ENCODE measurements at places on chromosomes 5 and 9.

GRCh38 chr5:58458141-58458742 is 1.6 kb downstream of the PLK2 start:
- H3K27me3 ChIP-seq = peaks cover 22% of the 10 kb centered on the region
- H3K27ac ChIP-seq = no peak overlapping the region
- H3K4me1 ChIP-seq = peaks cover 22% of the 10 kb centered on the region
- H3K4me3 ChIP-seq = peak overlapping the region; percentile 74
- no peaks in the 10 kb centered on the region for H3K36me3 ChIP-seq

DNA sequence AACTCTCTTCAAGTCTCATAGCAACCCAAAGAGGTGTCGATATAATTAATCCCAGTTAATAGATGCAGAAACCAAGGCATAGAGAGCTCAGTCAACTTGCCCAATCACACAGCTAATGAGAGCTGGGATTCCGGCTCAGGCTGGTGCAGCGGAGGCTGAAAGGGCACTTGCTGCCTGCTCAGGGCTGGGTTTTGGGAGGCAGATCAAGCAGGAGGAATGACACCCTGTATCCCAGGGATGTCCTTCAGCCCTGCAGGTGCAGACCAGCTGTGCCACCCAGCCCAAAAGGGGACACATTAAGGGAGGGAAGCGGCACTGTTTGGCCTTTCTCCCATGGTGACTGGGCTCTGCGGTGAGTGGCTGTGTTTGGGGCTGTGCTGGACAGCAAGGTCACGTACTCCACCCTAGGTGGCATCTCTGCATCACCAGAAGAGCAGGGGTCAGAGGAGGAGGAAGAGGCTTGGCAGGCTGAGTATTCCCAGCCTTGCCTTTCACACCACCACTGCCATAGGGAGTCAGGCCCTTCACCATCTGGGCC is 124.1 kb downstream of the MVB12B start:
- no peaks in the 10 kb centered on the region for H3K36me3 ChIP-seq
- no peak for DNase-seq
- no peaks in the 10 kb centered on the region for H3K4me1 ChIP-seq
- H3K27me3 ChIP-seq = peaks cover 45% of the 10 kb centered on the region

DNA sequence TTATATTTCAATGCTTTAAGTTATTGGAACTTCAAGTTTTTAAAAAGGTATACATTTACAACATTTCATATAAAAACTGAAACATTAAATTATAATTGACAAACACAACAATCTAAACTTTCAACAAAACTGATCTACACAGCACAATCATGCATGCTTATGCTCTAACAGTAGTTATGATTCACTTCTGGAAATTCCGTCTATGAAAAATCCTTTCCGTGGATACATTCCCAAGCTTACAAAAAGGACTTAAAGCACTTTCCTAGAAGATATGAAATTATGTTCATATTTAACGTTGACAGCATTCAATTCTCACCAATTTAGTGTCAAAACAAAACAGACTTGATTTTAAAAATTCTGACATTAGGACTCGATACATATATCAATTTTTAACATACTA is 3.7 kb downstream of the HNRNPH1 start:
- peaks cover 5% of the 10 kb centered on the region for H3K27me3 ChIP-seq
- DNase-seq = no peak
- H3K36me3 ChIP-seq = peaks cover 79% of the 10 kb centered on the region
- peaks cover 52% of the 10 kb centered on the region for H3K4me1 ChIP-seq
- H3K4me3 ChIP-seq = peak overlapping the region; percentile 90

- no peak overlapping the region for H3K27ac ChIP-seq
- H3K4me1 ChIP-seq = no peaks in the 10 kb centered on the region
- H3K27me3 ChIP-seq = no peaks in the 10 kb centered on the region
- no peaks in the 10 kb centered on the region for H3K36me3 ChIP-seq
- no peak for DNase-seq
- H3K4me3 ChIP-seq = no peak overlapping the region
Observed at GRCh38 chr9:135588886-135589595, 27.5 kb downstream of the PAEP start.

DNA sequence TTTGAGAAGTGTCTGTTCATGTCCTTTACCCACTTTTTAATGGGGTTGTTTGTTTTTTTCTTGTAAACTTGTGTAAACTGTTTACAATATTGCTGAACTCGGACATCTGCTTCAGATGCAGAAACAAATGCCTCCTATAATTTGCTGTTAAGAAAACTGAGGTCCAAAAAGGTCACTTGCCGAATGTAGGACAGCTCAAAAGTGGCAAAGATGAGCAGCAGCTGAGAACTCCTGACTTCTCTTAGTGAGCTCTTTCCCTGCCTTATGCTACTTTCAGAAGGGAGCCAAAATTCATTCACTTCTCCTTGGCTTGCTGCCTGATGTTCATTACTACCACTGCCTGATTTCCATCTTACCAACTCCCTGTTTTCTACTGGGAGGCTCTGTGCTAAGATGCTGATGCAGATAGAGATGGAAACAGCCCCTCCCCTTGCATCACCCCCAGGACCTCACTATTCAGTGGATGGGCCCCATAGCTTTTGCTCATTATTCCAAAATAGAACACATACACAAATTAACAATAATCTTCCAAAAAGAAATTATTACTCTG is 60.1 kb downstream of the SEMA6A start:
- H3K36me3 ChIP-seq = no peaks in the 10 kb centered on the region
- peaks cover under 1% of the 10 kb centered on the region for H3K27me3 ChIP-seq
- H3K4me1 ChIP-seq = no peaks in the 10 kb centered on the region
- no peak overlapping the region for H3K4me3 ChIP-seq

DNA sequence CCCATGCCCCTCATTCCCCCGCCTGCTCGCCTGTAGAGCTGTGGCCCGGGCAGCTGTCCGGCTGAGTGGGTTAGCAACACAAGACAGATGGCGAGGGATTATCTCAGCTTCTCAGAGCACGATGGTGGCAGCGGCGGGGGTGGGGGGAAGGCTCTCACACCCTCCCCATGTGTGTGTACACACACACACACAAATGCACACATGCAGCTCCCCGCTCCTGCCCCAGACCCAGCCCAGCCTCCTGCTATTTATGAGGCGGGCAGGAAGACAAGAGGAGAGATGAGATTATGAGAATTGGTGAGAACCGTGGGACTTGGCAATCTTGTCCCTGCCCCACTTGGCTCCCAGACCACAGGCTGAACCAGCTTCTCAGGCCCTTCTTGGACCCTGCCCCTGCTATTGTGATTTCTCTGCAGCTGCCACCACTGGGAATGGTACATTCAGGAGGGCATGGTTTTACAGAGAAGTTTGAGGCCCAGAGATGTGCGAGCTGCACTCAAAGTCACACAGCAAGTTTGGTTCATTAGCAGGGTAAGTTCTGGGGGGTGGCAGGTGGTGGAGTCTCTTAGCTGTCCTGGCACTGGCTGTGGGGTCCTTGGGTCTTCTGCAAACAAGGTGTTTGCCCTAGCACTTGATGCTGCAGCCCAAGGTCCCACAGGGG is 51.0 kb upstream of the PSD2 start:
- no peak for DNase-seq
- no peak overlapping the region for H3K27ac ChIP-seq
- peaks cover 11% of the 10 kb centered on the region for H3K4me1 ChIP-seq

DNA sequence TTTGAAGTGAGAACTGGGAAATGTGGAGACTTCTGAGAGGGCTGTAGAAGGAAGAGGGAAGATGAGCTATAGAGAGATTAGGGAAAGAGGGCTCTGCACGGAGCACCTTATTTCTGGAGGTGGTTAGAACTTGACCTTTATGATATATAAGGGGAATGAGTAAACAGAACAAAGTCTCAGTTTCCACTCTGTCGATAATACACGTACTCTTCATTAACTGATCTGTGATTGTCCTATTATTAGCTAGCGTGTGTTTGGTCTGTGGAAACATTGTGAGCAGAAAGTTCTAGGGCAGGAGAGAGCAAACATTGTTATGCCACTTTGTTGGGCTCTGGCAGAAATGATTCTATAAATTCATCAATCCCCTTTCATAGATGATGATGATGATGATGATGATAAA is 118.5 kb downstream of the UGCG start:
- H3K36me3 ChIP-seq = no peaks in the 10 kb centered on the region
- no peak overlapping the region for H3K4me3 ChIP-seq
- H3K27me3 ChIP-seq = peaks cover 21% of the 10 kb centered on the region
- H3K27ac ChIP-seq = no peak overlapping the region

GRCh38 chr5:149581192-149581861 is at the start of gene ARHGEF37:
TSS of gene ARHGEF37 (plus strand) at chr5:149581498. CDS start at chr5:149597770, 16,272 bp downstream.
- H3K36me3 ChIP-seq = peaks cover 4% of the 10 kb centered on the region
- peaks cover 10% of the 10 kb centered on the region for H3K4me1 ChIP-seq
- no peak within 1 kb of the TSS for H3K27ac ChIP-seq
- peak; percentile 32 for DNase-seq
